T-helper 17 cell (primary cell): ENCODE measurements at places on chromosomes 16 and 17.

DNA sequence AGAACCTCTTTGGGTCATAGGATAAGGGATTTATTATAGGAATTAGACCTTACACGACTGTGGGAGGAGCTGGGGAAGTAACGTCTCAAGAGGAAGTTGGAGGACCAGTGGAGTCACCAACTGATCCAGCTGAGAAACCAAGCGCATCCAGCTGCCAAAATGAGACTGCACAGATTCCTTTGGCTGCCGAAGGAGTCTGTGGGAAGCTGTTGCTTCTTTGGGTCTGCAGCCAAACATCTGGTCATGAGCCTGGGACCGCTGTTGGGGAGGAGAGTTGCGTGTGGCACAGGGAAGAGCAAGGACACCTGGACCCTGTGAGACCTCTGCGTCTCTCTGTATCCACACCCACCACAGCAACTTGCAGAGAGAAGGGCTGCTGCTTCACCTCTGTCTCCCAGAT, 2.4 kb upstream of the NACA2 start:
- DNase-seq: no peak

DNA sequence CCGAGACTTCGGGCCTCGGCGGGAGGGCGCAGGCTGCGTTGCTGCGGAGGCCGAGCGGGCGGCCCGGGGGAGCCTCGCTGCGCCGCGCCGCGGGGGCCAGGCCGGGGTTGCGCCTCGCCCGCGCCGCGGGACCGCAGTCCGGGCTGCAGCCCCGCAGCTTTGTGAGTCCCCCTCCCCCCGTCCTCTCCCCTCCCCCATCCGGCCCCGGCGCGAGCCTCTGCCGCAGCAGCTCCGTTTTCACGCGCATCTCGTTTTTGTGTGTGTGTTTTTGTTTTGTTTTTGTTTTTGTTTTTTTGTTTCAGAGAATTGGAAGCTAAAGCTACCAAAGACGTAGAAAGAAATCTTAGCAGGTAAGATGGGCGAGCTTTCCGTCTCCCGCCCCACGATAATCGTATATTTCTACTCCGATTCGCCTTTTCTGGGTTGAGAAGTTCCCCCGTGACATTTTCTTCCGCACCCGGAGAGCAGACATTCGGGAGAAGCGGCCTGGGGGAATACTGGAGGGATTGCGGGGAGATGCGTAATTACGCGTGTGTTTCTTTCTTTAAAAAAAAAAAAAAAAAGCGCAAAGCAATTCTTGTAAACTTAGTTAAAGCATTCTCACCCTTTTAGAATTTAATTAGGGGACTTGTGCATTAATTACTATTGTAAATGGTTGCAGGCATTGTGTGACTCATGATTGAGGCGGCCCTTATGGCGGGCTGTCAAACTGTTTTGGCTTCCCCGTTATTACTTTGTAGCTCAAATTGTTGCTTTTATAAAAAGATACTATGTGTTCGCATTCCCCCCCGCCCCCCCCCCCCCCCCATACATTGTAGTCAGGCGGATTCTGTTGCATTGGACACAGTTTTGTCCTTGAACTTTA, 732 bp downstream of the TNRC6A start:
- DNase-seq: no peak

DNA sequence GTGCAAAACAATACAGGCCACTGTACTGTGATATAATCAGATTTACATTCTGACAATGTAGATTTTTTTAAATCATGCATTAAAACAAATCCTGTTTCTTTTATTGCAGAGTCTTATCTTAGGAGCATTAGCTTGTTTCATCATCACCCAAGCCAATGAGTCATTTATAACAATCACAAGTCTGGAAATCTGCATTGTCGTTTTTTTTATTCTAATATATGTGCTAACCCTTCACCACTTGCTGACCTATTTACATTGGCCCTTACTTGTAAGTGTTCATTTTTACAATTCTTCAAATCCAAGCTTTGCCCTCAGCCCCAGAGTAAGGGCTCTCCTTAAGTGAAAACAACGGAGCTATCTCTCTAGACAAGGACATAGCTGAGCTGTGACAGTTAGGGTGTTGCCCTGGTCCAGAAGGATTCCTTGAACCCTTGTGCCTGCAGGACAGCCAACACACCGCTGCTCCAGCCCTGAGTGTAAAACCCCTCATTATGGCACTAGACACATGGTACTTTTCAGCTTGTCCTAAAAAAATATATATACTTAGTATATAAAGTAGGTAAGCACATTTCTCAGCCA, 3.7 kb downstream of the CMTM1 start:
- DNase-seq: no peak

- no peak for DNase-seq
These were observed 9.6 kb downstream of the AFMID start for GRCh38 chr17:78196716-78197115.

GRCh38 chr17:21157586-21158370, 31.0 kb downstream of the DHRS7B start:
- no peak for DNase-seq

DNA sequence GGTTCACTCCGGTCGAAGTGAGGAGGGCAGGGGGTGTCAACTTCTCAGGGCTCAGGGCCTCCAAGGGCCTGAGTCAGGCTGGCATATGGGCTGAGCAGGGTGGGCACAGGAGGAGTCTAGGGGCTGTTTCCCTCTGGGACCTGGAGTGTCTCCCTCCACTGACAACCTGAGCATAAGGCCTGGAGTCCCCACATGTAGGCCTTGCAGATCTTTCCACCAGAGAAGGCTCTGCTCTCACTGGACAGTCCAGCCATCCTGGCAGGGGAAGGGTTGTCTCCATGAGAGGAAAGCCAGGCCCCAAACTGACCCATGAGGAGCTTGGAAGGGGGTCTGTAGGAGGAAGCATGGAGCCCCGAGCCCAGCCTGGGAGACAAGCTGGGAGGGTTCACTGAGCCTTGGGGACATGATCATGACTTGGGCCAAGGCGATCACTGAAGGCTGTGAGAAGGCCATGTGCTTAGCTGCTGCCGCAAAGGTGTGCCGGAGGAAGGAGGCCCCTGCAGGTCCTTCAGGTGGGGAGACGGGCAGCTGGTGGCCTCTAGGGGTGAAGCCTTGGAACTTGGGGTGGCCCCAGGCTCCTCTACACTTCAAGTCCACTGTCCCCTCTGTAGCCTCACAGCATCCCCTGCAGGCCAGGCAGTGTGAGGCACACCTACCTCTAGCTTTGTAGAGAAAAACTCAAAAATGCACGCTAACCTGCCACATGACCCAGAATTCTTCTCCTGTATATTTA, 9.9 kb downstream of the CMTM2 start:
- peak; percentile 33 for DNase-seq

DNA sequence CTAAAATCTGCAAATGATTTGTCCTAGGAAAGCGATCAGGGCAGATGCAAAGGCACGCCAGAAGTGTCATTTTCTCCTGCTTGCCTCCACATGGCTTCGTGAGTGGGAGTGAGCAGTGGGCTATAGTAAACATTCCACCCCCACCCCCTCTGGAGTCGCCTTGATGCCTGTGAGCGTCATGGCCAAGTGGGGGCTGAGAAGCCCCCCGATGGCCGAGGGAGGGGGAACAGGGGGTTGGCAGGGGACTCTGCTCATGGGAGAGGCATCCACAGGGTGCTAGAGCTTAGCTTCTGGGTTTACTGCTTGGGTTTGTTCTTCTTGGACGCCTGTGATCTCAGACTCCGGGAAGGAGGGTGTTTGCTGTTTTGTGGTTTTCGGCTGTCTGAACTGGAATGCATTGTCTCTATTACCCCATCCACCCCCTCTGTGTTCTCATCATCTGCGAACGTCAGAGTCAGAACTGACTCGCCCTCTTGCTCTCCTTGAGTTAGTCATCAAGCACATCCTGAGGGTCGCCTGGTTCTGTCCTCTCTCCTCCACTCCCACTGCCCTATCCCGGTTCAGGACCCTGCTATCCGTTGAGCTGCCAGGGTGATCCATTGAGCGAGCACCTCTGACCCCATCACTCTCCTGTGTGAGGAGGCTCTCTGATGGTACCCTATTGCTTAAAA, 15.4 kb downstream of the TNS4 start:
- no peak for DNase-seq

DNA sequence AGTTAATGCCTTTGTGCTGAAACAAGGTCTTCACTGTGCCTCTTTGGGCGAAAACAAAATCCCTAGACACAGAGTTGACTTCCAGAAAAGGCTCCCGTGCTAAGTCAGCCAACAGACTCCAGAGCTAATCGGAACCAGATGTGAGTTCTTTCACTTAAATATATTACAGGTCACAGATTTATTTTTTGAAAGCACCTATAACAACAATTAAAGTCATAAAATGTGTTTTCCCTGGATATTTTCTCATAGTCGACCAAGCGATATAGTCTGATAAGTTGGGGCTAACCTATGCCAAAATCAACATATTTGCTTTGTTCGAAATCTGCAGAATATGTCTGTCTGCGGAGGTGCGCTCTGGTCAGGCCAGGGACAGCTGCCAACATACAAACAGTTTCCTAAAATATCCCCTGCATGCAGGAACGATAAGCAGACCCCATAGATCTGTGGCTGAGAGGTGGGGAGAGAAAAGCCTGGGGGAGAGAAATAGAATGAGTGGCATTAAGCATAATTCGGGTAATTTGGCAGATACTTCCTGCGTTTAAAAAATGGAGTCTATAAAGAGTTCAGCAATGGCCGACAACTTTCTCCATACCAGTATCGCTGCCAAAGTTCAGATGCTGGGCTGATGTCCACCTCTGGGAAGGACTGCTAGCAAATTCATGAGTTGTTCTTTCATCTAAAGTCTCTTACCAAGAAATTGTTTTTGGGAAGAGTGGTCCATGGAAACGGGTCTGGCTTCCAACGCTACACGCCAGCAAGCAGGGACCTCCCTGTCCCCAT, 50.8 kb upstream of the MYH10 start:
- no peak for DNase-seq

DNA sequence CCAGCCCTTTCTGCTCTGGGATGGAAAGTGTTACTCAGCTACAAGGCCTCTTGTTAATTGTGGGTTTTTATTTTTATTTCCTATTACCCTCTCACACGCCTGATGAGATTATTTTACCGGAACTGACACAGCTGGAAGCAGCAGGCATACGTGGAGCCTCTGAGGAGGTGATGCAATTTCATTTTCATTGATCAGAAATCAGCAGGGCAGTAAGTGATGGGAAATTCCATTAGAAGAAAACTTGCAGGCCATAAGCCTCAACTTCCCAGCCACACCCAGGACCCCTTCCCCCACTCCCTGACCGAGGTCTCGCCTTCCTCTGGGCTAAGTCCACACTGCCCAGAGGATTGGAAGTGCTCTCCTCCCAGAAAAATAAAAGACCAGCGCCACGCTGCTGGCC, 69.7 kb downstream of the ZFHX3 start:
- DNase-seq: no peak

- no peak for DNase-seq
These were observed 62.7 kb downstream of the TEX2 start for GRCh38 chr17:64200080-64201032.
